Kidney (tissue), 22 donors: ENCODE measurements at places on chromosomes 7 and 10. TPM values are rescaled to one million over a fixed set of nuclear protein-coding genes. Genes with fewer than 3 reads are reported as not detected.

URGCP gene
- total RNA-seq: 41.0 TPM

DKK1 gene
- total RNA-seq: 1.5 TPM

SPDYE1 gene
- total RNA-seq: not detected

TMEM176B gene
- total RNA-seq: 345 TPM

SCRN1 gene
- total RNA-seq: 85.6 TPM

COPG2 gene
- total RNA-seq: 27.6 TPM

KMT2E gene
- 106 TPM for total RNA-seq

NKX2-3 gene
- not detected for total RNA-seq

ERCC6 gene
- total RNA-seq: 33.2 TPM

SSC4D gene
- 2.1 TPM for total RNA-seq

LAMB4 gene
- 1.2 TPM for total RNA-seq

MIOS gene
- 37.0 TPM for total RNA-seq

CH25H gene
- total RNA-seq: 3.2 TPM

RSPH10B gene
- 0.79 TPM for total RNA-seq

IKZF1 gene
- total RNA-seq: 36.8 TPM

CPN1 gene
- not detected for total RNA-seq

GDF2 gene
- total RNA-seq: not detected

TFPI2 gene
- total RNA-seq: 42.5 TPM

CD36 gene
- 10.0 TPM for total RNA-seq

INSYN2A gene
- total RNA-seq: 0.28 TPM

CACNB2 gene
- 2.8 TPM for total RNA-seq

COL17A1 gene
- total RNA-seq: 10.8 TPM

CNNM2 gene
- 10.9 TPM for total RNA-seq

CLRN3 gene
- total RNA-seq: 9.4 TPM

WNT2 gene
- 0.57 TPM for total RNA-seq

CALD1 gene
- total RNA-seq: 218 TPM

ENTPD1 gene
- total RNA-seq: 36.6 TPM

LRMDA gene
- 23.2 TPM for total RNA-seq

C7orf33 gene
- total RNA-seq: not detected

ANXA8L1 gene
- not detected for total RNA-seq

GATA3 gene
- total RNA-seq: 23.5 TPM

FANK1 gene
- 13.4 TPM for total RNA-seq

FGFBP3 gene
- 2.7 TPM for total RNA-seq

SHTN1 gene
- 44.2 TPM for total RNA-seq

SH2D4B gene
- 0.09 TPM for total RNA-seq

ADCK2 gene
- 18.7 TPM for total RNA-seq

UNCX gene
- 2.0 TPM for total RNA-seq

TRAPPC14 gene
- 27.1 TPM for total RNA-seq

KCP gene
- total RNA-seq: 44.6 TPM

DDX50 gene
- 33.1 TPM for total RNA-seq

CALML3 gene
- not detected for total RNA-seq

ABCB1 gene
- total RNA-seq: 48.3 TPM

EVX1 gene
- total RNA-seq: not detected

RPEL1 gene
- not detected for total RNA-seq

ANAPC16 gene
- 132 TPM for total RNA-seq

PAPOLB gene
- 0.06 TPM for total RNA-seq

KIAA1217 gene
- total RNA-seq: 63.8 TPM

STMP1 gene
- 40.8 TPM for total RNA-seq

BRAT1 gene
- total RNA-seq: 23.7 TPM

DGKB gene
- total RNA-seq: 1.5 TPM

DNAH11 gene
- 2.3 TPM for total RNA-seq
